ENCODE measurements at places on chromosomes 1 and 21.

DNA sequence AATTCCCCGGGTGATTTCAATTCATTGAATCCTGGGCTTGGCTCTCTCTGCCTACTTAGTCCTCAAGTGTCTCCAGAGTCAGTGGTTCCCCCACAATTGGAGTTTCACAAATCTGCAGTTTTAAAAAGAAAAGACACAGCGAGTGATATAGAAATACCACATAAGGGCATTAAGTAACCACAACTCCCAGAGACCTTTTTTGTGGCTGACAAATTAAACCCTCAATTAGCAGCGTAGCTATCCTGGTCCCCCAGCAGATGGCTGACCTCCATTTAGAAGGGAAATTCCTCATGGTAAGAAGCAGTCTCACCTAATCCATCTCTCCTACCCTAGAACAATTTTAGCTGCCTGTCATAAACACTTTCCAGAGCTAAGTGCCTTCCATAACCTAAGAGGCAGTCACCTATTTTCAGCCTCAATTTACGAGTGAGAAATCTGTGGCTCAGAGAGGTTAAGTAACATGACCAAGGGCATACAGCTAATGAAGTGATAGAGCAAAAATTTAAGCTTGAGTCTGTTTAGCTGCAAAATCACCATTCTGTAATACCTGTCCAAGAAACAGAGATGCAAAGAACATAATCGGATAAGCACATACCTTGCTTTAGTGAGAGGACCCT lies 56.0 kb upstream of the NBPF3 start:
- DNase-seq, result no peak

DNA sequence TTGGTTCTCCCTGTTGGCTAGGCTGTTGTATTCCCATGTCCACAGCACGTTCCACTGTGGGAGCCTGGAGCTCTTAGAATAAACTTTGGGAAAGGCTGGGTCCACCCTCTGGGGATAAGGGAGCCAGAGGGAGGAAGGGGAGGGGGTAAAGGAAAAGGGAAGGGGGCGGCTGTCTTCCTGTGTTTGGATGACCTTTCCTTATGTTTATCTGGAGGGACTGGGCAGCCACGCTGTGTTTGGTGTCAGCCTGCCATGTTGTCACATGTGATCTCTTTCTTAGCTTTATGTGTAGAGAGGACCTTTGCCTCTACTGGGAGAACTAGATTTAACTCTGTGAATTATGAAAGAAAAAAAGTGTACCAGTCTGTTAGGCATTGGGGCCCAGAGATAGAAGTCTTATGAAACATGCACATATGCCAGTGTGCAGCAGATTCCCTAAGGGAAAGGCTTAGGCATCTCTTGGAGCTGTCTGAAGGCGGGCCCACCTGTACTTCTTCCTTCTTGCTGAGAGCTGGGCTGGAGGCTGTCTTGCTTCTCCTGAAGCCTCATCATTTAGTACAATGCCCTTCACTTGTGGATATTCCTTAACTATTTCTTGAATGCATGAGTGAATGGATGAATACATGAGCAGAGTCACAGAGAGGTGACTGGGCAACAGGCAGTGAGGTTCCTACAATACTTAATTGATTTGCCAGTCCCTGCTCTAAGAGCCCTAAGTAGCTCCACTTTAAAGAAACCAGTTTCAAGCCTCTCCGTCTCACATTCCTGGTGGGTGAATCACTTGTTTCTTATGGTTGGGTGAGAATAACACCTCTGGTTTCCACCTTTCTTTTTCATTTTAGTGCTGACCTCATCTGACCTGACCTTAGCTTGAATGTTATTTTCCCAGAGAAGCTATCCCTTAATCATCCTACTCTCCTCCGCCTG lies 62.5 kb upstream of the ARHGAP29 start:
- peak; percentile 61 for DNase-seq

GRCh38 chr1:241531195-241532161 lies 700 bp upstream of the KMO start:
- peak; percentile 69 for DNase-seq

DNA sequence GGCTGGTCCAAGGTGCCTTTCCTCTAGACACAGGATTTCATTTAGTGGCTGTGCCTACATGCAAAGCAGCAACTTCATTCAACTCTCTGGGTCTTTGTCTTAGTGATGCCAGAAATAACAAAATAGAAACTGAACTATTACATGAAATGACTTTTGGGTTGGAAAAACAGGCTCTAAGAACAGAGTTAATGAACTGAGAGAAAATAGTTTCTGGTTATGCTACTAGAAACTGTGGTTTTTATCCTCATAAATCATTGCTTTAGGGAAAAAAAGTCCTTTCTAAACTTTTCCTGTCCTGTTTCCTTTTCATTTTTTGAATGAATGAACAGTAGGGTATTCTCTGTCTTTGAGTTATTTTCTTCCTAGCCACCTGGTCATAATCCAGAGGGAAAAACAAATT lies 424.0 kb downstream of the KIF26B start:
- DNase-seq, result peak; percentile 20

- no peak for DNase-seq
Observed at GRCh38 chr1:26862781-26863684, at the start of gene SFN. TSS of gene SFN (plus strand) at chr1:26863149. CDS start at chr1:26863213, 64 bp downstream.

DNA sequence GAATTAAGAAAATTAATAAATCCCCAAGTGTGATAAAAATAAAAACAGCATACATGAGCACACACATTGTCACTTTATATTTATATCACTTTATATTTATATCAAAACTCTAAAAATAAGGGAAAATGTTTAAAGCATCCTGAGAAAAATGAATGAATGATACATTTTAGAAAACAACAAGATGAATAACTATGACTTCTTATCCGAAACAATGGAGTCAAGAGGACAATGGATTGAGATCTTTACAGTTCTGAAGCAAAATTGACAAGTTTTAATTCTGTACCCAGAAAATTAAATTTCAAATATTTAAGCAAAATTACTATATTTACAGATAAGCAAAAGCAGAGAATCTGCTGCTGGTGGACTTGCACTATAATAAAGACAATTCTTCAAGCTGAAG lies 512.6 kb downstream of the MRPL39 start:
- DNase-seq, result no peak

- DNase-seq, result peak; percentile 79
Observed at GRCh38 chr1:224357626-224358124, 996 bp downstream of the CNIH4 start.

DNA sequence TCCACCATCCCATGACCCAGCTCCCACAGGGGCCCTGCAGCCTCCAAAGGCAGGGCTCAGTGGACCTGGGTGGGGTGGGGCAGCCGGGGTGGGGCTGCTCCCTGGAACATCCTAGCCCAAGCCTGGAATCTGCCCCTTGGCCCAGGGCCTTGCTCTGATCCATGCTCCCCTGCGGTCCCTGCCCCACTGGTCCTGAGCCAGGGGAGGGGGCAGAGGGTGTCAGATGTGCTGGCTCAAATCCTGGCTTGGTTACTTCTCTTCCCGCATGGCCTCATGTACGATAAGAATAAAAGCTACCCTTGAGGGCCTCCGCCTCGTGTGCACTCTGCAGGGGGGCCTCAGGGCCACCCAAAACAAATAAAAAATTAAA lies 819 bp downstream of the SLC25A34 start:
- DNase-seq, result no peak

DNA sequence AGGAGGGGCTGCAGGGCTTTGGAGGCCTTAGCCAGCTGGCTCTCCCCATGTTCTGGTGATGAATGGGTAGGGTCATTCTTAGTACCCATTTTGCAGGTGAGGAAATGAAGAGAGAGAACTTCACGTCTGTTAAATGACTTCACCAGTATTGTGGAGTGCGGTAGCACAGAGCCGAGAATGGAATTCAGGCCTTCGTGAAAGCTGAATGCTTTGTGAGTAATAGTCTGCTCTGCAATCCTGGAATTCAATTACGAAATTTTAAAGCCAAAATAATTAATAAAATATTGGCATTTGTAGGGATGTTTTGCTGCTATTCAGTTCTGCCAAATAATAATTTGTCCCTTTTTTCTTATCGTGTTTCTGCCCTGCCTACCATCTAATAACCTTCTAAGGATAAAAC lies 197.7 kb downstream of the GREM2 start:
- DNase-seq, result peak; percentile 95

- no peak for DNase-seq
Observed at GRCh38 chr1:206637605-206638004, 2.3 kb downstream of the DYRK3 start.

GRCh38 chr1:157292809-157293564 lies 154.8 kb upstream of the ETV3 start:
- DNase-seq, result no peak

DNA sequence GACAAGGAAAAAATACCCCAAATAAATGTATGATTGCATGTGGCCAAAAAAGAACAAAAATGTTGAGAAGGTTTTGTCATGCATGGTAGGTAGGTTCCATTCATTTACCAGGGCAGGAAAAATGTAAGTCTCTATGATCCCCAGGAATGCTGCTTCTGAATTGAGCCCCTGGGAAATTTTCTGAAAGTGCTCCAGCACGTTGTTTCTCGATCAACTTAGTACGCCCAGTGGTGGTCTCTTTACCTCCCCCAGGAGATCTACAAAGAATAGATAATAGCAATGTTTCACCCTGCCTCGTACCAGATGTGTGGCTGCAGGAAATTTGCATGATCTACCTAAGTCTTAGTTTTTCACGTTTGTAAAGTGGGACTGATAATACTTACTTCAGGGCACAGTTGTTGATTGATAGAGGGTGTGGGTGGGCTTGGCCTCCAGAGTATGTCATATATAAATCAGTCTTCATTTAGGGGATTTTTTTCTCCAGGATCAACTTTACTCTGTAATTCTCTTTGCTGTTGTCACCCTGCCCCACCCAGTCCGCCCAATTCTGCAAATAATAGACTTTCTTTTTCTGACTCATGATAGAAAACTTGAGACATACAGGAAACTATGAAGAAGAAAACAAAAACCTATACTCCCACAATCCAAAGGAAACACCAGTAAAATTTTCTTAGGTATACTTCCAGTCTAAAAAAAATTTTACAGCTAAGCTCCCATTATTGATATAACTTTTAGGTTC lies 462.0 kb upstream of the RUNX1 start:
- peak; percentile 30 for DNase-seq

- no peak for DNase-seq
Observed at GRCh38 chr1:155073377-155074242, 5.0 kb upstream of the EFNA3 start.

- no peak for DNase-seq
Observed at GRCh38 chr21:40595806-40596205, 251.2 kb downstream of the DSCAM start.

DNA sequence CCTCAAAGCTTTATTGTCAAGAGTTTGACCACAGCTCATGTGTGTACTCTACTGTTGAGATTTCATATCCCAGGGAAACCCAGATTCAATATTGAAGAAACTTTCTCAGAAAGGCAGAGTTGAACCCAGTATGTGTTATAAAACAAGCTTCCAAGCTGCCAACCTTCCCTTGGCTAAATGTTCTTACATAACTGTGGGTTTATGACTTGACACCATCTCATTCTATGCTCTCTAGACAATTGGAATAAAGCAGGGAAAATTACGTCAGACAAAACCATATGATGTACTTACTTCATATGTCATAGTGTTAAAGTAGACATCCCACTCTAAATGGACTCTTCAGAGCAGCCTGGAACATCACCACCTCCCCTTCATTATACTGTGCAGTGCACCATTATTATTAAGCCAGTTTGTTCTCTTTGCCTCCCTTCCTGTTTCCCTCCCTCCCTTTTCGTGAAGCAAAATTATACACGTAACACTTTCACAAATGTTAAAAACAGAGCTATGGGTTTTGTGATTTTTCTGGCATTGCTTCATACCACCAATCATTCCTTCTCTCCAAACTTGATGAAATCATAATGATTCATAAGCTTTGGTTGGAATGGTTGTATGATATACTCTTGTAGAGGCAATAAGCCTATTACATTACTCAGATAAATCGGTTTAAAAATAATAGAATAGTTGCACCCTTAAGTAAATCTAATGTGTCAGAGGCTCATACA lies 507.2 kb downstream of the LTN1 start:
- peak; percentile 85 for DNase-seq

DNA sequence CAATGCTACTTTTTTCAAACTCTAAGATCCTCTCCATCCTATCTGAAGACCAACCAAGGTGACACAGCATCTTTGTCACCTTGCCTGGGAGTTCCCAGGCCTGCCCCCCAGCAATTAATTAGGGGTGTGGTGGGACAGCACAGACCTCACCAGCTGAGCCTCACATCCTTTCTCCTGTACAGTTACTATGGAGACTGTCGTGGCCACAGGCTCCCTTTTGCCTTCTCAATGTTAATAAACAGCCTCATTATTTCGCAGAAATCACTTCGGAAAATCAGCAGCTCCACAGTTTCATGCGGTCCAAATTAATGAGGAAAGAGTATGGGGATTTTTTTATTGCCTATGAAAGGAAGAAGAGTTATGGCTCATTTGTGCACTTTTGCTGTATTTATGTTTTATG lies 378.3 kb downstream of the NPHP4 start:
- DNase-seq, result no peak

DNA sequence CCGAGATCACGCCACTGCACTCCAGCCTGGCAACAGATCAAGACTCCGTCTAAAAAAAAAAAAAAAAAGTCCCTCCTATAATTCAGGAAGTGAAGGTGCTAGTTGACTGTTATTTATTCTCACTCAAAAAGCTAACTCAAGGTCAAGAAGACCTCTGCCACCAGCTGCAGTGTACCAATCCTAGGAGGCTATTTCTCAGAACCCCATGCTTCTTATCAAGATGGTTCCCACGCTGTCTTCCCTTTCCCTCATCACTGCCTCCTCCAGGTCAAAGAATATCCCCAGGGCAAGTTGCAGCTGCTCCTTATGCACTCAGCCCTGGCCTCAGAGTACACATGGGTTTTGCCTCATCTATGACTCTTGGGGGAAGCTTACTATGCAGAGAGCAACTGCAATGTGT lies 53.6 kb downstream of the RERE start:
- DNase-seq, result no peak

- no peak for DNase-seq
Observed at GRCh38 chr1:200355801-200356200, 54.0 kb downstream of the ZNF281 start.

DNA sequence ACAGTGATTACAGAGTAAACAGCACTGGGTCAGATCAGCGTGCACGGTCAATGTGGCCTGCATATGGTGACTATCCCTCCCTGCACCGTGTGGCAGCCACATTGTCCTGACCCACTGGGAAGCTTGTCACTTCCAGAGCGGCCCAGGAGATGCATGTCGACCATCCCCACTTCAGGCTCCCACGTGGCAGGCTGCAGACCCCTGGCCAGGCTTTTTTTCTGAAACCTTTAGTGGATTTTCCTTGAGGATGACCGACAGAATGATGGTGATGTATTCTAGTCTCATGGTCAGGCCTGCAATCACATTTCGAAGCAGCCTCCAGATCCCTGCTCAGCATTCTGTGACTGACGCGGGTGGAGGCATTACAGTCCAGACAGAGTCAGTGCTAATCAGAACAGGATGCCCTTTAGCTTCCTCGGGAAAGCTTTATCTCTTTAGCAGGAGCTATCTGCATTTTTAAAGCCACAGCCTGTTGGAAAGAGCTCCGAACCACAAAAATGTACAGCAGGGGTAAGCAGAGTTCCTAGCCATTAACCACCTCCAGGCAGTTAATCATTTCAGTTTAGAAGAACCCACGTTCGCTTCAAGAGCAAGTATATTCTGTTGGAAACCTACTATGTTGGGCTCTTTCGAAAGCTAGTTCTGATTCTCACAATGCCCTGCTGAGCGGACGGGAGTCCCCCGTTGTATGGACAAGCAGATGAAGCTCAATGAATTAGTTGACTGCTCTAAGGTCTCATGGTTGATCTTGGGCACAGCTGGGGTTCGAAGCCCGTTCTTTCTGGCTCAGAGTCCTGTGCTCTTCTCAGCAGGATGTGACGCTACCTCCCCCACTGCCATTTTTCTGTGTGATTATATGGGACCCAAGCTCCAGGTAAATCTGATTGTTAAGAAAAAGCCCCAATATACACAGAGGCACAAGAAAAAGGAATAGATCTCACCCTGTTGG lies 56.5 kb downstream of the IRF2BP2 start:
- peak; percentile 95 for DNase-seq
